Right renal pelvis (tissue), 4 donors: ENCODE measurements at places on chromosomes 5 and 9.

DNA sequence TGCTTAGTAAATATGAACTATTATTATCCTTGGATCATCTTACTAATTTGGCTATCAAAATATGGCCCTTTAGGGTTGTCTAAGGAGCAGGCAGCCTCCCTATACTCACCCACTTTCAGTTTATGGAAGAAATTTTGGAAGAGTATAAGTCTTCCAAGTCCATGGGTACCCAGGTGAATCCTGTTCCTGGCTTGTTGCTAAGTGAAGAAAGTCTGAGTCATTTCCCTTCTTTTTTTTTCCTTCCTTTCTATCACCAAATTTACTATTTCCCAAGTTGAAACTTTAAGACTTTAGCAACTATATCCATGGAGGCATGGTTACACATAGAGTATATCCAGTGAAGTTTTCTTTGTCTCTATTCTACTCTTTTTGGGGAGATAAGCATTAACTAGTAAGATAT is 184.0 kb upstream of the ACTBL2 start:
- DNase-seq, result no peak

GRCh38 chr5:25850581-25850980 is 1187.8 kb downstream of the CDH9 start:
- no peak for DNase-seq

- DNase-seq, result no peak
Measured at GRCh38 chr9:70865471-70865870, 255.9 kb downstream of the TRPM3 start.

- peak; percentile 46 for DNase-seq
Measured at GRCh38 chr5:133406977-133407632, 205.2 kb downstream of the FSTL4 start.

GRCh38 chr5:53568871-53569270 is 8.4 kb downstream of the NDUFS4 start:
- peak; percentile 26 for DNase-seq

DNA sequence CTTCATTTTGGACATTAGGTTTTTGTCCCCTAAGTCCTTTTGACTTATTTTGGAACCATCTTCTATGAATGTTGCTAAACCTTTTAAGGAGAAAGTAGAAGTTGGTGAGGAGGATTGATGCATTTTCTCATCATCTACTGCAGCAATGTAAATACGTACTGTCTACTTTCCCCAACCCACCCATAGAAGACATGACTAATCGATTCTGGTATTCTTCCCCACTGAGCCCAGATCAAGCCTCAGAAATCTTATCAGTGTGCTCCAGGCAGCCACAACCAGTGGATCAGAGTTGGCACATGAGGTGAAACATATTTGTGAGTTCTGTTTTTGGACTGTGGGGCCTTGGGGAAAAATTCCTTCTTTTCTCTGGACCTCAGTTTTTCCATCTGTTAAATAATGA is 57.7 kb downstream of the FGF18 start:
- DNase-seq, result no peak

- no peak for DNase-seq
Measured at GRCh38 chr5:97167435-97167834, 15.6 kb downstream of the RIOK2 start.

DNA sequence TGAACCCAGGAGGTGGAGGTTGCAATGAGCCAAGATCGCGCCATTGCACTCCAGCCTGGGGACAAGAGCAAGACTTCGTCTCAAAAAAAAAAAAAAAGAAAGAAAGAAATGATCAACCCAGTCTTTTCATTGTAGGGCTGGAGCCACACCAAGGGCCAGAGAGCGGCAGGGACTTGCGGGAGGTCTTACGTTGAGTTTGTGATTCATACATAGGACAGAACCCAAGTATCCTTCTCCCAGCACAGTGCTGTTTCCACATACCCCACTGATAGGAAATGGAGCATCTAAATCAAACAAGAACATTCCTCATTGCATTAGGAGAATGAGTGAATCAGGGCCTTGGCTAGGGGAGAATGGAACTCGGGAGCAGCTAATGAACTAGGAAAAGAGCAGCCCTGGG is 3.5 kb upstream of the TNIP1 start:
- DNase-seq, result no peak

DNA sequence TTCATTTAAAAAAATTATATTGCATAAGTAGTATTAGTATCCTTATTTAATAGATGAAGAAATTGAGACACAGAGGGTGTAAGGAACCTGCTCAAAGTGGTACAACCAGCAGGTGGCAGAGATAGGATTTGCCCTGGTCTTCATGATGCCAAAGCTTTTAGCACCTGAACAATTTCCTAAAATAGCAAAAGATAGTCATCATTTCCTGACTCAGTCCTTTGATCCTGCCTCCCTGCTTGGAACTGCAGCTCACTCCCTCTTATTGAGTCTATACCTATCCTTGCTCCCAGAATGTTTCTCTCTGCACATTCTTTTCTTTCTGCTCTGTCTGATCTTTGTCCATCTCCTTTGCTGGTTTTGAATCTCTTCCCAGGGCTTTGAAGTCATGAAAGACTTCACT is 155.8 kb downstream of the FRMD3 start:
- no peak for DNase-seq

DNA sequence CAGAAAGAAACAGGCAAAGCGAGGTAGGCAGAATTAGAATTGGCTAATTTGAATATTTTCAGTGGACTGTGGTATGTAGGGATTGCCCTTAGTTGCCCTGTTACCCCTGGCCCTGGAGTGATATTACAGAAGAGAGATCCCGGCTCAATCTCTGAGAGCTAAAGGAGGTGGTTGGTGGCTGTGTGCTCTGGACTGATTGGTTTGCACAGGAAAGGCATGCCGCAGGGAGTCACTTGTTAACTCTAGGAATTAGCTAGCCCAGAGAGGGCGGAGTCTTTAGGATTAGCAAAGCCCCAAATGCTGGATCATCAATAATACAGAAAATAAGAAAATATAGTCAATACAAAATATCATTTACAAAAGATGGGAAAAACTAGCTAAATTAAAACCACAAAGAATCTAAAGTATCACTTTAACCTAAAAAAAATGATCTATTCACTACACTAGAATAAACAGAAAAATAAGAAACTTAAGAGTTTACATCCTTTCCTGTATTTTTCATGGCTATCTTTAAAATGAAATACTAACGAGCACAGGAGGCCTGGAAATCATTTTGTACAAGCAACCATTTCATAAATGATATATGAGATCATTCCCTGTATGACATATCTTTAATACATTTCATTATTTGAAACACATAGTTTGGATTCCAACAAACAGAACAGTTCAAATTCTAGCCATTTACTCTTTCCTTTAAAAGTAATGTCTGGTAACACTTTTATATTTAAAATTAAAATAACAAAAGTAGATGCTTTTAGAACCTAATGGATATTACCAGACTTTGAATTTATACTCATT is 71.1 kb downstream of the GNAQ start:
- no peak for DNase-seq

DNA sequence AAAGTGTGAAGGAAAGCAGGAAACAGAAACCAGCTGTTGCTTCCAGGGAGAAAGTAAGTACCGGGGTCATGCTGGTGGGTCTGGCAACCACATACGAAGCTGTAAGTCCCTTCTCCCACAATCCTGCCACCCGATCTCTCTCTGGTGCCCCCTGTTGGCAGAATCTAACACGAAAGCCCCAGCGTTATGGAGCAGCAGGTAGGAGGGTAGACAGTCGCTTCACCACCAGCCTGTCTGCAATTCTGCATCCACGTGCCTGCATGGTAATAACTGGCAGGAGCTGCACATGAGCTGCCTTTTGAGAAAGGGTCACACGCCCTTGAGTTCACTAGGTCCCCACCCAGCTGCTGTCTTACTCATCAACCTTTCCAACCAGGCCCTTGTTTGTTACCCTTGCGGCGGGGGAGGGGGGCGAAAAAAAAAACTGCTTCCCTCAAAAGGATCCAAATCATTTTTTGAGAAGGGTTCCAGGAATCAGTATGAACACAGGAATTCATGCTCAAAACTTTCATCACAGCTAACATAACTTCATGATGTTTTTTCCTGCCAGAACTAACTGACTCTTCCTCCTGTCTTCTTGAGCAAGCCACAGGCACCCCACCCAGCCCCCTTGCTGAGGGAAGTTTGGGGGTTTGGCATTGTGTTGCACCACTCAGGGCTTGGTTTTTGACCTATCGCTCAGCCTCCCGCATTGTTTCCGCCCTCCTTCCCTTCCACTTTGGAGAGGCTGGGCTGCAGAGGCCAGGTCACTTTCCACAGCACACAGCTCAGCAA is 19.6 kb upstream of the TMEM252 start:
- DNase-seq, result no peak

DNA sequence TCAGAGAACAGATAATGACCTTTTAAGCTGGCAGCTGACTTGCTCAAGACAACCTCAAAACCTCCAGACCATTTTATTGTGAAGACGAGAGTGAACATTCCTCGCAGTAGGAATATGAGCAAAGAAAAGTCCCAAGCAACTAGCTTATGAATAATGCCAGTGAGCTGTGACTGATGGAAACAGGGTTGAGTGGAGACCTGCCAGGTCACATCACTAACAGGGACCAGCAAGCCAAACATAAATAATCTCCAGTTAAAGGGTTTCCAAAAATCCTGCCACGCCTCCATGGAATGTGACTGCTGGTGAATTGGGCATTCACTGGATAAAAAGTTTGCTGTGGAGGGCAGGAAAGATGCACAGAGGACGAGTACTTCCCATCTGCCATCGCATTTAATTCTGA is 185.4 kb downstream of the CRB2 start:
- DNase-seq, result no peak

GRCh38 chr5:95741458-95741857 is 10.3 kb downstream of the RHOBTB3 start:
- no peak for DNase-seq

GRCh38 chr9:94981723-94982090 is 255.2 kb downstream of the AOPEP start:
- no peak for DNase-seq

GRCh38 chr5:66145737-66146136 is 1.6 kb downstream of the SREK1 start:
- DNase-seq, result no peak

- DNase-seq, result no peak
Measured at GRCh38 chr5:54680998-54681397, 163.4 kb downstream of the SNX18 start.

DNA sequence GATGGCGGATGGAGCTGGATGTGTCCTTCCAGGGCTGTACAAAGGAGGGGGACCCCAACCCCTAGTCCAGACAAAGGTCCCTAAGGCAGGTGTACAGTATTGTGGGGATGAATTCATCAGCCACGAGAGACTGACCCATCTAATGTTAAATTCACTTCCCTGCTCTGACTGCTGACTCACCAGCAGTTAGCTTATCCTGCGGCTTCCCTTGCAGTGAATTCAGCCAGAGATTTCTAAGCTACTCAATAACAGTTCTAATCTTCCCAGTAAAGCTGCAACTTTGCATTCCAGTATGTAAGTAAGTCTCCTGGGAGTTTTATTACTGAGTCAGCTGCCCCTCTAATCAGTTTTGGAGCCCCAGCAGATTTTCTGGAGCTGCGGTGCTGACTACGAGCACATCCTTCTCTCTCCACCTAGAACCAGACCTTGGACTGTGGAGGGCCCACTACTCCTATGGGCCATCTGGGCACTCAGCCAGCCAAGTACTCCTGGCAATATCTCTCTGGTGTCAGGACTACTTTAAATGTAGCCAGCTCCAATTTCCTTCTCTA is 16.1 kb downstream of the B4GALT1 start:
- DNase-seq, result no peak

GRCh38 chr5:67058998-67059743 is 137.4 kb downstream of the CD180 start:
- no peak for DNase-seq

- DNase-seq, result no peak
Measured at GRCh38 chr9:36140086-36141084, 3.9 kb downstream of the GLIPR2 start.

DNA sequence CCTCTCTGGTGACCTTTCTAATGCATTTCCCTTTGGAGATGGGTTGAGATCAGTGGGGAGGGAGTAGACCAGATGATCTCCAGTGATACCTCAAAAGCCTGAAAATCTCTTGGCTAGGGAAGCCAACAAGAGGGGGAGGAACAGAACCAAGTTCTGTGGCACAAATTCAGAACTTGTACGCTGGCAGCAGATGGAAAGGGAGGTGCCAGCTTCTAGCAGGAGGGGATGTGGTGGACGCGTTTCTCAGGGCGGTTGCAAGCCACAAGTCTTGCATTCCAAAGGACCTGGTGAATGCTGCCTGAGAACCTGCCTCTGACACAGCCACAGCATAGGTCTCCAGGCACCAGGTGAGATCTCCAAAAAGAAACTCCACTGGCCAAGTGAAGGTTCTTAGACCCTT is 13.4 kb downstream of the SLIT3 start:
- no peak for DNase-seq

GRCh38 chr5:101687349-101687985 is 608.6 kb downstream of the SLCO4C1 start:
- DNase-seq, result no peak

- DNase-seq, result no peak
Measured at GRCh38 chr9:80968611-80969010, 720.7 kb downstream of the TLE1 start.

DNA sequence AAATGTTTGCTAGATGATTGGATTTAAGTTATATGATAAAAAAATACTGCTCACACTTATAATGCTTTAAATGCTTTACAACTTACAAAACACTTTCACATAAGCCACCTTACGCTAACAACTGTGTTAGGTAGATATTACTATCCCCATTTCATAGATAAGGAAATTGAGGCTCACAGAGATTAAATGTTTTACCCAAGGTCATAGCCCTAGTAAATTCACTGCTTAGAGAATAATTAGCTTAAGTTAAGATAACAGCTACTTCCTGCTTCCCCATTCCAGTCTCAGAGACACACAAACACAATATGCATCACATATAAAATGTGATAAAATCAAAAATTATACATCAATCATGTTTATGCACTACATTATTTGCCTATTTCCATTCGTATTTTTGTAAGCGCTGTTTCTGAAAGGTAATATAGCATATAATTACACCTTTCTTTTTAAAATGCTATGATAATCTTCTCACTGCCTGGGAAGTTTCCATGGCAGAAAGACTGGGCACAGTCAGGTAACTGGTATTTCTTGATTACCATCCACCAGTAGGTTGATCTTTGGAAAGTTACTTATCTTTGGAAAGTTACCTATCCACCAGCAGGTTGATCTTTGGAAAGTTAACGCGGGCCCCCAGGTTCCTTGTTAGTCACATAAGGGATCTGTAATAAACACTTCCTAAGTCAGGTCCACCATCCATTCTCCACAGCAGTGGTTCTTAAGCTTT is 101.1 kb downstream of the NFIB start:
- no peak for DNase-seq

DNA sequence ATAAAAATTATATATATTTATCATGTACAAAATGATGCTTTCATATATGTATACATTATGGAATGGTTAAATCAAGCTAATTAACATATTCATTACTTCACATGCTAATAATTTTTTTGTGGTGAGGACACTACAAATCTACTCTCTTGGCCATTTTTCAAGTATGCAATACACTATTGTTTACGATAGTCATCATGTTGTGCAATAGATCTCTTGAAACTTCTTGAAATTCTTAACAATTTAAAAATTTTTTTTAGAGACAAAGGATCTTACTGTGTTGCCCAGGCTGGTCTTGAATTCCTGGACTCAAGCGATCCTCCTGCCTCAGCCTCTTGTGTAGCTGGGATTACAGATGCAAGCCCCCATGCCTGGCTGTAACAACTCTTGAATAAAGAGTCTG is 45.2 kb upstream of the SHOC1 start:
- no peak for DNase-seq

GRCh38 chr5:132261881-132262845 is 4.7 kb downstream of the PDLIM4 start:
- DNase-seq, result no peak

GRCh38 chr9:18863791-18864190 is 169.2 kb downstream of the SAXO1 start:
- no peak for DNase-seq

GRCh38 chr5:171588790-171589189 is 169.3 kb downstream of the FGF18 start:
- no peak for DNase-seq

GRCh38 chr5:169801324-169801777 is 164.3 kb downstream of the DOCK2 start:
- DNase-seq, result no peak
